Activated effector memory CD4-positive, alpha-beta T cell treated with Interleukin-2 at 50 U/mL for 16 hours (primary cell): ENCODE measurements at places on chromosomes 5 and 9.

GRCh38 chr5:32507738-32508434 is 63.3 kb upstream of the ZFR start:
- DNase-seq, result no peak

DNA sequence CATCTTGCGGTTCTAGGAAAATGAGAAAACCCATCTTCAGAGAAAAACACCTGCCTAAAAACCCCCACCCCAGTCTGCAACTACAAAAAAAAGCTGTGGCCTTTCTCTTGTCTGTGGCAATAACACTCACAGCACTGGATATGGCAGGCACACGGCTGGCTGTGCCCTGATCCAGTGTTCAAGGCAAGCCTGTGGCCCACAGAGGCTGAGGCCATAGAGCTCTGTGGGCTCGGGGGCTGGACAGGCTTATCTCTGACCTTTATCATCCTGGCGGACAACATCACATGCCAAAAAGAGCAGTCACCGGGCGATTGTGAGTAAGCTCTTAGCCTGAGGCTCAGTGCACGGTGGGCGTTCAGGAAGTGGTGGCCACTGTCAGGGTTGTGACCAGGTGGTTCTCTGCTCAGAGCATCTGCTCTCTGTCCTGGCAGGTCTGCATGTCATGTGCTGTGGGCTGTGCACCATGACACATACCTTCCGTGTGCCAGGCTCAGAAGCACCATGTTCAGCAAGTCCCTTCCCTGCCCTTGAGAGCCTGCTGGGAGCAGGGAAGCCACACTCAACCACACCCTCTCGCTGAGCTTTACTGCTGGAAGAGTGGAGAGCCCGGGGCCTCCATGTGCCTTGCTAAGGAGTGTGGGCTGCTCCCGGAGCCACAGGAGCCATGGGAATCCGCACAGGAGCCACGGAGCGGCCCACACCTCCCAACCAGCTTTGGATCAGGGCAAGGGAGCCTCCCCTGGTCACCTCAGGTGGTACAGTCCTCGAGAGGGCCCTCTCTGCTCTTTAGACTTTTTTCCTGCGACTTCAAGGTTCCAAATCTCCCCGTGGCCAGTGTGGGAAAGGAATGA is 34.6 kb upstream of the WDR38 start:
- no peak for DNase-seq

GRCh38 chr5:134177369-134178095 is 782 bp upstream of the SKP1 start:
- no peak for DNase-seq

DNA sequence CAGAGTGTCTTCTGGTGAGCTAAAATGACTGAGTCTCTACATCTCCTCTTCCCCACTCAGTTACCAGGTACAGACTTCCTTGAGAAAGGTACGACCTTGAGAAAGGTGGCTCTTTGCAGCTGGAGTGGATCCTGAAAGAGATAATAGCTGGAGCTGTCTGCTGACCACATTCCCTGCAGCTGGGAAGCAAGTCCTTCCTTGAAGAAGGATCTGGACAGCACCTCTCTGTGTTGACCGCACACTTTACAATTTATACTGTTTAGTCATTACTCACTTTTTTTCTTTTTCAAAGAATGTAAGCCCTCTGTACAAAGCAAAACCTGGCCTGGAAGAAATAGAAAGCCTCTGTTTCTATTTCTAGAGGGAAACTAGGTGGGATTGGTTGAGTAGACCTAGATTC is 148.8 kb downstream of the MACIR start:
- DNase-seq, result no peak

DNA sequence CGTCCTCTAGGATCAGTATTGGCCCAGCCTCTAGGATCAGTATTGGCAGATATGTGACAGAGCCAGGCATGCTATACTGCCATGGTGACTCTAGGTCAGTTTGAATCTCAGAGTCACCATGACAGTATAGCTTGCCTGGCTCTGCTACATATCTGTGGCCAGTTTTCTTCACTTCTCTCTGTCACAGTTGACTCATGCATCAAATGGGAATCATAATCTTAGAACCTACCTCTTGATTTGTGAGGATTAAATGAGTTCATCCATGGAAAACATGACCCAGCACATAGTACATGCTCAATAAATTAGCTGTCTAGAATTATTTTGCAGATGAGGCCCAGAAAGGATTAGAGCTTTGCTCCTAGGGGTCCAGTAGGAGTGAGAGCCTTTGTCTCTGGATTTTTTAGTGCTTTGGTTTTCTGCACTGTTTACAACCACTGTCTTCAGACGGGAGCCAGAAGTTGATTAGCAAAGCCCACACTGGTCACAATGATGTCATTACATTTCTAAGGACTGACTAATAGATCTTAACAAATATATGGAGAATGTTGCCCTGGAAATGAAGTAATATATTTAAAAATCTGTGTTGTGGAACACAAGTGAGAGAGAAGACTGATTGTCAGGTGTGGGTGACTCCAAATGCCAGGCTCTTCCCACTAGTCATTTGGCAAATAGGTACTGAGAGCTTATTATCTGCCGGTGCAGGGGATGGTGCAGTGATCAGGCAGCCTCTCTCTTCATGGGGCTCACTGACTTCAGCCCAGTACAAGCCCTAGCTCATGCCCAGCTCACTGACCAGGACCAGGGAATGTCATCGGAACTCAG is 76.0 kb downstream of the COL15A1 start:
- DNase-seq, result no peak
